ENCODE measurements at places on chromosomes 1 and 21.

GRCh38 chr1:201737352-201738060 is 91.5 kb upstream of the IPO9 start:
- DNase-seq: no peak

- DNase-seq: no peak
Observed at GRCh38 chr1:223319905-223320580, 43.9 kb downstream of the SUSD4 start.

DNA sequence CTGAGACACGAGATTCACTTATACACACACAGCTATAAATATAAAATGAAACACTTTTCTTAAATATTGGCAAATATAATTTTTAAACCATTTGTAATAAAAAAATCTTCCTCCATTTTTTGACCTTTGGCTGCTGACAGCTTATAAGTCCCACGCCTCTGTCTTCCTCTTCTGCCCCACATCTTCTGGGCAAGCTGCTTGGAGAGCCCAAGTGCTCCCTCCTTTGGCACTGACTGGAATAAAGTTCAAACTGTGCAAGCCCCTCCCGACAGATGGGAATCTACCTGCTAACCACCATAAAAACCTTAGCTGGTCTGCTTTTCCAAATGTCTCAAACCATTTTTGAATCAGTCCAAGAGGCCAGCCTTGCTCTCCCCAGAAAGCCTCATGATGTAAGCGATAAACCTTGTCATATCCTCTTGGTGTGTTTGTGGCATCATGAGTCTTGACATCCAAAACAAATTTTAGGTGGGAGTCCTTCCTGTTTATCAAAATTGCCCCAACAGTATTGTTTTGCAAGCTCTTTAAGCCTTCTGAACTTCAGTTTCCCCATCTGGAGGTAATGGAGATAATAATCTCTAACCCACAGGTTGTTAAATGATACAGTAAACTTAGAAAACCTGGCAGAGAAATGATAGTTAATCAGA is 99.8 kb downstream of the SNX7 start:
- DNase-seq: peak; percentile 7

GRCh38 chr1:55413286-55413685 is 198.1 kb upstream of the USP24 start:
- DNase-seq: no peak

GRCh38 chr1:53398091-53398490 is 61.1 kb upstream of the DMRTB1 start:
- DNase-seq: no peak

- no peak for DNase-seq
Observed at GRCh38 chr1:40024671-40025070, 15.9 kb upstream of the CAP1 start.

- peak; percentile 53 for DNase-seq
Observed at GRCh38 chr1:35929730-35930592, 944 bp upstream of the AGO3 start.

DNA sequence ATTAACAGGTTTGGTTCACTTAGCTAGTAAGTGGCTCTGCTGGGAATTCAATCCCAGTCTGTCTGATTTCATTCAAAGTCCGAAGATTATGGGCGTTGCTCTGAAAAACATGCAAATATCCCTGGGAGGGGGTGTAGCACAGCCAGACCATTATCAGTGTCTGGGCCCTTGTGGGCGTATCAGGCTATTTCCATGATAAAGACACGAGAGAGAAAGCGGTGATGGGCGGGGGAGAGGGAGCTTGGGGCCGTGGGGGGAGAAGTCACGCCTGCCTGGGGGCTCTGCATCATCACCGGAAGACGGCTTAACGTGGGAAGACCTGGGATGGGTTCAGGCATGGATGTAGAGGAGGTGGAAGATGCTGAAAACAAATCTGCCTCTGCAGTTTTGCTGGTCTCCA is 25.8 kb downstream of the IL6R start:
- no peak for DNase-seq

DNA sequence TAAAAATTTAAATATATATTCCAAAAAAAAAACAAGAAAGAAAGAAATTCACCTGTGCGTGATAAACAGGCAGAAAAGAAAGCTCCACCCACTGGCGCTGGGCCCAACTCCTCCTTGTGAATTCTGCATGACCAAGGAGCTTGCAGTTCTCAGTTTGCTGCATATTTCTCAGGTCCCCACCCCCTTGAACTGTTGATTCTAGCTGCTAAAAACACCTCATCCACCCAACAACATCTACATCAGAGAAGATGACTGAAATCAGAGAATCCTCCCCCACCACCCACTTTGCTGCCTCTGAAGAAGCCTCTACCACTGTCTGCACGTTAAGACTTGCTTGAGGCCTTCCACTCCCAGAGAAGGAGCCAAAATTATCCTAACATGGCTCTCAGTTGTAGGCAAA is 104.8 kb downstream of the RGS2 start:
- peak; percentile 33 for DNase-seq

- no peak for DNase-seq
Observed at GRCh38 chr1:33082575-33083108, 1.7 kb downstream of the AZIN2 start.

- DNase-seq: no peak
Observed at GRCh38 chr1:220527279-220527907, 543 bp upstream of the MARK1 start.
